ENCODE measurements at places on chromosomes 13 and 19. TPM values are rescaled to one million over a fixed set of nuclear protein-coding genes. Genes with fewer than 3 reads are reported as not detected.

The DPP9 gene
- 61.1 TPM for total RNA-seq

The TDRD12 gene
- total RNA-seq, result not detected

The FAM216B gene
- not detected for total RNA-seq

The CERS1 gene
- total RNA-seq, result not detected

The SOX1 gene
- not detected for total RNA-seq

The AMH gene
- 3.5 TPM for total RNA-seq

The NCR1 gene
- total RNA-seq, result not detected

The CD22 gene
- under 0.01 TPM for total RNA-seq

The RFPL4AL1 gene
- not detected for total RNA-seq

- DNase-seq, result no peak
These were observed 447.1 kb downstream of the KLF12 start for GRCh38 chr13:73687087-73687486.

GRCh38 chr13:44778761-44779484 is 202.8 kb upstream of the TSC22D1 start:
- no peak for DNase-seq

- no peak for DNase-seq
These were observed 35.6 kb upstream of the TPTE2 start for GRCh38 chr13:19596960-19597361.

DNA sequence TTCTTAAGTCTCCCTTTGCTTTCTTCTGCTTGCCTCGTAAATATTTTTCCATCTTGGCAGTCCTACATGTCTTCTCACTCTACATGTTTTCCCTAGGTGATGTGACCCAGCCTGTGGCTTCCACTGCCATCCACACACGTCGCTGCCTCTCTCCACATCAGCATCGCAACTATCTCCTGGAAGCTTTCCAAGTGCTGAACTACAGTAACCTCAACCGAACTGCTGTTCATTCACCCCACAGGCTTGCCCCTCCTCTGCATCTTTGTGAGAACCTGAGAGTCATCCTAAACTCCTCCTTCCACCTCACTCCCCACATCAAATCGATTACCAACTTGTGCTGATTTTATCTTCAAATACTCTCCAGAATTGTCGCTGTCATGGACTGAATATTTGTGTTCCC is 41.2 kb upstream of the USPL1 start:
- DNase-seq, result no peak

DNA sequence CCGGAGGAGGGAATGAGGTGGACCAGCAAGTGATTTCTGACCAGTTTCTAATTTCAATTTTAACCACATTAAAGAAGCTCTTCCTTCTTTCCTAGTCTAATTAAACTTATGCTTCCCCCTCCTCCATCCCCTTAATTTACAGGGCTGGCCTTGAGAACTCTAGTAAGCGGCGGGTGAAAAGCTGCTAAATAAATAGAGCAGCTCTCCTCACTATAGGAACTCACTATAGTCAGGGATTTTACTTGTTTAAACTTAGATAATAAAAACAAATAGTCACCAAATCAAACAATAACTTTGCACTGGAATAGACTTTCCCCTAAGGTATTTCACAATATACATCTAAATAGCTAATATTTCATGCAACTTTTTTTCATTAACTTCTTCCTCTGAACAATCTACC is 1838.2 kb upstream of the PRR20A start:
- DNase-seq, result no peak

DNA sequence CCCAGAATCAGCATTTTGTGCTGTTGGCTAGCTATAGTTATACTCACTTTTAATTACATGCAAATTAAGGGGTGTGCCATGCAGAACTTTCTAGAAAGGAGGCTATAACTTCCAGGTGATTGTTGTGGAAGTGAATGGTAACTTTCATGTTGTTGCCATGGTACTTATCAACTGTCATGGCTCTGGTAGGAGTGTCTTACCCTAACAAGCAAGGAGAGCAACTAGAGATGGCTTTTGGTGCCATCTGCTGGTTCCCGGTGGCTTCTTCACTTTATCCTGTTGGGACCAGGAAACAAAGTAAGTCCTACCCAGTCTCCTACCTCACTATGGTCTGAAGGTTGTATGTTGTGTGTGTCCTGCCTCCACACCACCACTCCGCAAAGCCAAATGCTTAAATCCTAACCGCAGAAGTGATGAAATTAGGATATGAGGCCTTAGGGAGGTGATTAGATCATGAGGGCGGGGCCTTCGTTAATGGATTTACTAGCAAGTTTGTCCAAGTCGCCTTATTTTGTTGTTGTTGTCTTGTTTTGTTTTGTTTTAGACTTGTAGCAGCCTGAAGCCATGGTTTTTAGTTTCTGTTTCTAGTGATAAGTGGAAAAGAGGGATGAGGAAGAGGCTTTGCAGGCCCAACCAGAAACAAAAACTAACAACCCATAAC is 22.6 kb downstream of the FBXL12 start:
- peak; percentile 82 for DNase-seq

DNA sequence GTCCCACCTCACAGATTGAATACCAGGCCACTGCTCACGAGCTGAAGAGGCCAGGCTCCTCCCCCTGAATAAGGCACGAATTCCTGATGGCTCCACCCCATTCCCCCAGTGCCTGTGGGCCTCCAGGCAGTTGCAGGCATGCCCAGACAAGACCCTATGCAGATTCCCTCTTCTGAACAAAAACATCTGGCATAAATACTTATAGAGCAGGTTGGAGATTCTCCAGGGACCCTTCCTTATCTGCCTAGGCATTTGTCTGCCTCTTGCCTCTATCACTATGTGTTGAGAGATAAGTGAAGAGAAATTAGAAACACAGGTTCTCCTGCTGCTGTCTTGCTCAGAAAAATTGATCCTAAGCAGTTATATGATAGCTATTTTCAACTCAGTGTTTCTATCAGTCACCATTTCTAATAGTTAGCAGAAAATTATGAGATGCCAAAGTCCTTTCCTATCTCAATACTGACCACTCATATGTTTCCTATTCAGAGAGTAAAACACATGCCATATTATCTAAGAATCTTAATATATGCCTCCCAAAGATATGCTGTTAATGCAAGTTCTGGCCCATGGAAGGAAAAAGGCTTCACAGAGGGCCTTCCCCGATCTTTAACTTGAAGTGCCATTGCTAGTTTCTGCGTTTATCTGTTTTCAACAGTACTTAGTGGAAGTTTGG is 364.0 kb downstream of the KCTD12 start:
- no peak for DNase-seq

DNA sequence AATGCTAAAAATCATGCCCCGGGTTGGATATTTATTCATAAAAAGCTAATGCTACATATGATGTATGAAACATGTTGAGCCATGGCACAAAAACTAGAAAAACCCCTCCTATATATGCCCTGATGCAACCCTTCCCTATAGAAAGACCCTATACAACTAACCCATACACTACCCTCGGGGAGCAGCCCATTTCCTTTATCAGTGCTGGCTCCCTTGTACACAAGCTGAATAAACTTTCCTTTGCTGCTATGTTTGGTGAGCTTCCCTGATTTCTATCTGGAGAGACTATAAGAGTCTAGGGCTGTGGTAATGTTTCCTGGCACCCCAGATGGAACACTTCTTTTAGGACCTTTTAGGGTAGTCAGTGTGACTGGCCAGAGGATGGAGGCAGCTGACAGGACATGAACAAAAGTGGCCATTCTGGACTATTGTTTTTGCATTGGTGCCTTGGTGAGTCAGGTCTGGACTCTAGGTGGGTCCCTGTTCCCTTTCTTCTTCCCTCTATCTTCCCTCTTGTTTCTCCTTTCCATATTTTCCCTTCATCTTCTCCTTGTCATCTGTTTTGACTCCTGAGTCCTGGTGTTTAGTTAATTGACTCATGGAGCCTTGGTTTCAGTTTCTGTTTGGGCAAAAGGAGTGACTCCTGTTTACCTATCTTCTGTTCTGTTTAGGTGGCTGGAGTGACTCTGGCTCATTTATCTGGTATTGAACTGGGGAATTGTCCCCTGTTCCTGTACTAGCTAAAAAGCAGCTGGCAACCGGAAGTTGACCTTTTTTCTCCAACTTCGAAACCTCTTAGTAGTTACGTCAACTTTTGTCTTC is 1321.8 kb upstream of the PCDH9 start:
- DNase-seq, result no peak

DNA sequence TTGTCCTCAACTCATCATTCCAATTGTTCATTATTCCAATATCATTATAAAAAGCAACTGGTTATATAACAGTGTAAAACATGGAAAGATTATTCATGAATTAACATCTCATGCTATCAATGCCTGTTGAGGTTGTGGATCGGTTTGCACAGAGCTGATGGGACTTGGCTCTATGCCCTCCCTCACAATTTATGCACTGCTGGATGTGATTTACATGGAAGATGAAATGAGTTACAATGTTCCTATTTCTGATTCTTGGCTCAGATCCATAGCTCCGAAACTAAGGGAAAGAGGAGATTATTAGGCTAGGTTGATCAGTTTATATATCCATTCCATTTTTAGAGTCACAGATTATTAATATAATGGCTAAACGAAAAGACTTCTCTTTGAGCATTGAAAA is 38.6 kb downstream of the SCEL start:
- no peak for DNase-seq

GRCh38 chr19:46470376-46470775 is 987 bp downstream of the PNMA8A start:
- no peak for DNase-seq

GRCh38 chr19:37990362-37990761 is 83.4 kb downstream of the SIPA1L3 start:
- no peak for DNase-seq

GRCh38 chr13:105410602-105411001 is 1124.9 kb downstream of the EFNB2 start:
- no peak for DNase-seq

- no peak for DNase-seq
These were observed 37.7 kb downstream of the GSX1 start for GRCh38 chr13:27830010-27830409.

DNA sequence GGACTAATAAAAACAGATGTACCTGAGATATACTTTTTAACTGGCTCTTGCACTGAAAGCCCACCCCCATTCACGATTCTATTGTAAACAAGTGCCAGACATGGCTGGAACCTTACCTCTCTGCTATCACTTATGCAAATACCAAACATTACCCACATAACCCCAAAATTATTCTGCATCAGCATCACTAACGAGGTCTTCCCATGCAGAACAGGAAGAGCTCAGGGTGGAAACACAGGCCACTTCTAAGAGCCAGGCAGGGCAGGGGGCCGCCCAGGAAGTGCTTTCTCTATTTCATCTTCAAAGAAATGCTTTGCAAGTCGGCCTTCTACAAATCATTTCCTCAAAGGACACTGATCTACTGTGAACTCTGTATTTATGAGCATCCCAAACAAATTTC is 7.3 kb downstream of the IRS2 start:
- DNase-seq, result no peak

DNA sequence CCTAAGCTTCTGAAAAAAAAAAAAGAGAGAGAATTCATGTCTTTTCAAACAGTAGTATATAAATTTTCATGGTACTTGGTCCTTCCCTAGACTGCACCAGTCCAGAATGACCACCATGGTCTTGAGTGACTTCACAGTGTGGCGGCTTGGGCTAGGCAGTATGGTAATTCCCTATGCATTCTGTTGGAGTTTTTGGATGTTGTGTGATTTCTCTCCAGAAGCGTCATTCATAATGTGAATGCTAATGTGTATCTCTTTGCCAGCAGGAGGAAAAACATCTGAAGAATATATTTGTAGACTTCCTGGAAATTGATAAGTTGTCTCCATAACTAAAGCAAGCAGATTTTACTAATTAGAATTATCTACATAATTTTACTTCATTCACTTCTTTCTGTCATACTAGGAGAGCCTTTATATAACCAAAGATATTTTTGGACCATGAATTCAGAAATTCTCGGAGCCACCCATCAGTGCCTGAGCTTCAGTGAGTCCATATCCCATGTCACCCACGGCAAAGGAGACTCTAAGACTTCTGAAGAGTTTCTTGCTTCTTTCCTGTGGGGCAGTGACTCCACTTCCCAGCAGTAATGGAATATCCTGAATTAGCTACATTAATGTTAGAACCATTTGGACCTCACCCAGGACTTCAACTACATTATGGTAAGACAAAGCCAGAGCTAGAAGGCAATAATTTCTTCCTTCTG is 8.4 kb downstream of the STARD13 start:
- DNase-seq, result no peak

GRCh38 chr13:34793301-34793700 is 148.8 kb upstream of the NBEA start:
- no peak for DNase-seq

GRCh38 chr19:19338082-19338481 is 17.5 kb downstream of the MAU2 start:
- DNase-seq, result no peak

DNA sequence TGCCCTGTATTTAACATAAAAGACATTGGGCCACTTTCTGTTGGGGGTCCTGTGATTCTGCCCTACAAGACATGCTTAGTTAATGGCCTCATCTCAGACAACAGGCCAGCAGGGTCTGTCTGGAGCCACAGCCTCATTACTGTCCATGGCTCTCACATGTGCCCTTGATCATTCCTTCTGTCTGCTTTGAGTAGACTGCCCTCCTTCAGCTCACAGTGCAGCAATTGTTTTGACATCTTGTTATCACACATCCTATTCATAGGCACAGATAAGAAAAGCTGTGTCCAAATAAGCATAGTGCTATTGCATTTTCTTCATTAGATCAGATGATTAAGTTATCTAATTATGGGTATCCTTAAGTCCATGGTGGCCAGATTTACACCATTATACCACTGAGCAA is 127.9 kb downstream of the KCTD12 start:
- no peak for DNase-seq

DNA sequence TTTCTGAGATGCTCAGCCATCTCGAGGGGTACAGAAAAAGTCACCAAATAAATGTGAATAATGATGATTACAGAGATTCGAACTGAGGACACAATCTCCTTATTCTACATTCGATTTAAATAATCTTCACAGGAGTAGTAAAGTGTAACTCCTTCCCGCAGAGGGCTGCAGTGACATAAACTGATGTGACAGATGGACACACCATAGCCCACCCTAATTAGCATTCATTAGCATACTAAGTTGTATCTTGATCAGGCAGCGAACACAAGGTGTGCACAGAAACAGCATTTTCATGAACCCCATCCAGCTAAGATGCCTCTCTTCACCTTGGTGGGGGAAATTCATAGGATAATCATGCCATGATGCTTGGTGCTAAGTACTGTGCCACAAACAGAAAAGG is 83.0 kb downstream of the TNFSF11 start:
- DNase-seq, result no peak

DNA sequence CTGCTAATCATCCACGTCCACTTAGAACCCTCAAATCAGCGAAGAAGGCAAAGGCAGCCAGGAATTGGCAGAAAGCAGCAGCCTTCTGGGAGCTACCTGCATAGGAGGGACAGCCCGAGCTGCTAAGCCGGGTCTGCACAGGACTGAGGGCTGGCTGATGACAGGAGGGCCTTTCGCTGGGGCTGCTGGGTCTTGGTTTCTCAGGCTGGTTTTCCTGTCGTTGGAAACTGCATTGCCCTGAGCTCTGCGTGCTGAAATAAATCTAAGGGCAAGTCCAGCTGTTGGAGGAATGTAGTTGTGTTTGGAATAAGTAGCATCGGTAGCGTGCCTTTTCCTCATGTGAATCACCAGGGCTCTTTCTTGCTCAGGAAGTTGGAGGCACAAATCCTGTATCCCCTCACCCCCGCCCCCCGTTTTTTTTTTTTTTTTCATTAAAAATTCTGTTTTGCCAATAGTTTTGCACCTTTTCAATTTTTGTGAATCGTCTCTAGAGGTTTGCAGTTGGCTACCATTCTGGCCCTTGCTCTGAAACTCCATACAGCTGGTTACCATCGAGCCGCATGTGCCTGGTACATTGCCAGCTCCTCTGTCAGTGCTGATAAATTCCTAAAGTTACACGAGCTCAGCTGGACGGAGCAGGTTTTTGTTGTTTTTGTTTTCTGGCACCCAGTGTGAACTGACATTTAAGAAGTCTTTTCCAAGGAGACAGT is 193.9 kb upstream of the RNF113B start:
- DNase-seq, result peak; percentile 72

GRCh38 chr13:95156208-95156607 is 145.0 kb downstream of the ABCC4 start:
- no peak for DNase-seq
